Left kidney (tissue), 8 donors: ENCODE measurements at places on chromosomes 11 and 22. TPM values are rescaled to one million over a fixed set of nuclear protein-coding genes. Genes with fewer than 3 reads are reported as not detected.

The TREH gene
- polyA plus RNA-seq, result 2.0 TPM

- DNase-seq, result no peak
Observed at GRCh38 chr22:22903355-22903777, 15.8 kb downstream of the IGLL5 start.

The CLCF1 gene
- 7.0 TPM for polyA plus RNA-seq

GRCh38 chr22:46640293-46641055, 20.3 kb downstream of the GRAMD4 start:
- no peak for DNase-seq
